ENCODE measurements at places on chromosomes 11 and 22.

DNA sequence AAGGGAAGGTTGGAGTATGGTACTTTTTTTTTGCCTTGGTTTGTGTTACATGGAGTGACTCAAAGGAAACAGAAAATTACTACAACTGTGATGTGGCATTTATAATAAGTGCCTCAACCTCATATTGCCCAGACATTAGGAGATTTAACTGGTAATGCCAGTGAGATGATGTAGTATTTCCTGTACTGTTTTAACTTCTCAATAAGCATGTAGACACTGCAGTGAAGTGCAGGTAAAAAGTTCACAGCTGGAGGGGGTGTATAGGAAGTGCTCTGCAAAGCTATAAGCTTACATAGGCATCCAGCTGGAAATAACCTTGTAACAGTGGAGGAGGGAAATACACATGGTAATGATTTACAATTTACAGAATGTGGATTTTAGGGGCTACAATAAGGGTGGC lies 138.2 kb upstream of the MTMR2 start:
- no peak for DNase-seq

GRCh38 chr22:34080433-34080832 lies 160.2 kb upstream of the LARGE1 start:
- DNase-seq: no peak

DNA sequence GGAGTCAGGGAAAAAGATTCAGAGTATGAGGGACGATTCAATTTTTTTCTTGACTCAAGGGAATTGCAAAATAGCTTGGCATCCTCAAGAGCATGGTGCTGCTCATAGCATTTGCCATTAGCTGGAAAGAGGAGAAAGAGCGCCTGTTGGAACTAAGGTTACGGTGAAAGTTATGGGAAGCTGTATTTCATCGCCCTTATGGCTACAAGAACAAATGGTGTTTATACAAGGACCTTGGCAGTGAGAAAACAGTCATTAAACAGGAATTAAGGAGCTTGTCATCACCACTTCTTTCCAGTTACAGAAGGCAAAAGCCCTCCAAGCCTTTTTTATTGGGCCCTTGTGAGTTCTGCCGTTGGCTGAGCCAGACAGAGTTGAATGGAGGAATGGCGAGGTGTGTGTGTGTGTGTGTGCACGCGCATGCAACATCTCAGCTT lies 74.2 kb downstream of the ALX4 start:
- DNase-seq: no peak

DNA sequence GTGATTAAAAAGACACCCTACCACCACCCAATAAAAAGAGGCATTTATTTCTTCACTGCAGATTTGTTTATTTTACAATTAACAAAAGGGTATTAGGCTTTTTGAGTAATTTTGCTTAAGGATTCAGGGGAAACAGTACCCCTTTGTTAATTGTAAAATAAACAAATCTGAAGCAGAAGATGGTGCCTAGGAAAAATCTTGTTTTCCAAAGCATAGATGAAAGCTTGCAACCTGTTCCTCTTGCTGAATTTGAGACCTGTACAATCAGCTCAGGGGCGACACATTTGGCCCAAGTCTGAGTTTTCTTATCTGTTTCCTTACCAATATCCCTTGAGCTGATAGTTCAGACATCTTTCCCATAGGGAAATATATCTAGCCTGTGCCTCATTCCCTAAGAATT lies 171.9 kb downstream of the GRIA4 start:
- DNase-seq: no peak

DNA sequence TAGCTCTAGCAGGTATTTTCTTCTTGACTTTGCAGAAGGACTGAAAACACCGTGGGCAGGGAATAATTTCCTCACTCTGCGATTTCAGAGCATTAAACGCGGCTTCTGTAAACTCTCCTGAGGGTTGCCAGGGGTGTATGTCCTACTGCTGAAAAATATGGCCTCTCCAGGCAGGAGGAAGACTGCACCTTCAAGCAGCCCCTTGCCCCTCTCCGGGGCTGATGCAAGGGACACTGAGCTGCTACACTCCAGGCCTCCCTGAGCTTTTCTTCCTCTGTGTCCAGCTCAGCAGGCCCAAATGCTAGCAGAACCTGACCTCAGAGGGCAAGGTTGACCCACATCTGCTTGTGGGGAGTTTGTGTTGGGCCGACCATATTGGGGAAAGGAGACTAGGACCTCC lies 2.2 kb downstream of the CD6 start:
- no peak for DNase-seq

DNA sequence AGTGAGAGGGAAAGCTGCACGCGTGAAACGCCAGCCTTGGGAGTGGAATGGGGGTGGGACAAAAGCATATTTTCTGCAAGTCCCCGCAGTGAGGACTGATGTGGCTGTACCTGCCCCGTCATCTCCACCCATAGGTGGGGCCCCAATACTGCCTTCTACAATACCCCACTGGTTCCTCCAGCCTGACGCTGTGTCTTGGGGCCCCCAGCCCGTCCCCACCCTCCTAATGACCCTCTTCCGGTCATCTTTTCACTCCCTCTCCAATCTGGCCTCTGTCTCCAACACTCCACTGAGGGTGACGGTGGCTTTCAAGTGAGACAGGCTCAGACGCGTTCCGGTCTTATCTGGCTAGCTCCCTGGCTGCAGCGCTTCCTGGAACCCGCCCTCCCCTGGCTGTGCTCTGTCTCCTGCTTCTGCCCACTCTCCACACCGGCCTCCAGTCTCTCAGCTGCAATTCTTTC lies 104.2 kb downstream of the MICAL3 start:
- no peak for DNase-seq

DNA sequence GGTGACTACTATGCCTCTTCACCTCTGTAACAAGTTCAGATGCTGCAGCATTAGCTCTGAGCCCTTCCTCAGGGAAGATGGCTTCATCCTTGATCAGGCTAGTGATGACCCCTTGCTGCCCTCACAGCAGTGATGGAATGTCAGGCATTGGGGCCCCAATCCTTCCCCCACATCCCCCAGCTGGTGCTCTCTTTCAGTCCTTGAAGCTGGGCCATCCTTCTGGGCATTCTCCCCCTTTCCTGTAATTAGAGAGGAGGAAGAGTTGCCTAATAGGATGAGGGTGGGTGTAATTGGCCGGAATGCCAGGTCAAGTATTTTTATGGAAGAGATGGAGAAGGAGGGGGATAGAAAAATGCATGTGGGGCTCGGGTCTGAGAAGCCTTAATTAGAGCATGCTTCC lies 62.6 kb downstream of the TRAF6 start:
- DNase-seq: no peak

GRCh38 chr11:110430267-110431050 lies 711 bp downstream of the FDX1 start:
- no peak for DNase-seq

DNA sequence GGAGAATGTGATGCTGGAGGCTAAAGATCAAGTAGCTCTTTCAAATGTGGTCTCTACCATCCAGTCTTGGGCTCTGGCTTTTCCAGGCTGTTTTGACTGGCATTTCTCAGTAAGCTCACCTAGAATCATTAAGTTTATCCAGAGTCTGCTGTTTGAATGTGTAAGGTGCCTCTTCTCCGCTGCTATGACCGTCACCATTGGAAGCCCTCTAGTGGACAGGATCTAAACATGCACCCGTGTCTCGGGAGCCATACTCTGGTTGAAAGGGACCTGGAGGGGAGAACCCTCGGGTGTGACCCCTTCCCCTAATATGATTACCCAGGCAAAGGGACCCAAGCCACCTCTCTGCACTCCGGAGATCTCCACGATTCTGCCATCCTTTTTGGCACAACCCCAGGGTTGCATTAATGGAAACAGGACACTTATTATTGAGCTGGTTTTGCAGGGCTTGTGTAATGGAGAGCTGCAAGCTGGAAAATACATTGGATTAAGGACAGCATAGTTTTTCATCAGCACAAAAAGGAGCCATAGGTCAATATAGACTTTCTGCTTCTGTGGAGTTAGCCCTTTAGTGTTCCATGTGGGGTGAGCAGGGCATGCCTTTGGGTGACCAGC lies 191.0 kb upstream of the LARGE1 start:
- no peak for DNase-seq

DNA sequence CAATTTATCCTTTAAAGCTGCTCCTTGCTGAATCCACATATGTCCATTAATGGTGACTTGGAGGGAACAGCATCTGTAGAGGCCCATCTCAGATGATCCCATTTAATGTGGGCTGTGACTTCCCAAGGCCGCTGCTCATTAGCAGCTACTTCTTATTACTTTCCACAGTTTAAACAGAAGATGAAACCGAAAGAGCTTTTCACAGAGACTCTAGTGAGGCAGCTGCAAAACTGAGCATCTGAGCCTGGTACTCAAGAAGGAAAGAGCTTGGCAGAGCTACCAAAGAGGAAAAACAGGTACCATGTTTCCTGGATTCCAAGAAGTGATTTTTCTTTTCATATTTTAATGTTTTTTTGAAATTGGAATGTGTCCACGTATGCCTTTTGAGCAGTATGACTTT lies 110.5 kb upstream of the NARS2 start:
- DNase-seq: no peak

GRCh38 chr11:70530010-70530409 lies 131.7 kb downstream of the CTTN start:
- DNase-seq: no peak

DNA sequence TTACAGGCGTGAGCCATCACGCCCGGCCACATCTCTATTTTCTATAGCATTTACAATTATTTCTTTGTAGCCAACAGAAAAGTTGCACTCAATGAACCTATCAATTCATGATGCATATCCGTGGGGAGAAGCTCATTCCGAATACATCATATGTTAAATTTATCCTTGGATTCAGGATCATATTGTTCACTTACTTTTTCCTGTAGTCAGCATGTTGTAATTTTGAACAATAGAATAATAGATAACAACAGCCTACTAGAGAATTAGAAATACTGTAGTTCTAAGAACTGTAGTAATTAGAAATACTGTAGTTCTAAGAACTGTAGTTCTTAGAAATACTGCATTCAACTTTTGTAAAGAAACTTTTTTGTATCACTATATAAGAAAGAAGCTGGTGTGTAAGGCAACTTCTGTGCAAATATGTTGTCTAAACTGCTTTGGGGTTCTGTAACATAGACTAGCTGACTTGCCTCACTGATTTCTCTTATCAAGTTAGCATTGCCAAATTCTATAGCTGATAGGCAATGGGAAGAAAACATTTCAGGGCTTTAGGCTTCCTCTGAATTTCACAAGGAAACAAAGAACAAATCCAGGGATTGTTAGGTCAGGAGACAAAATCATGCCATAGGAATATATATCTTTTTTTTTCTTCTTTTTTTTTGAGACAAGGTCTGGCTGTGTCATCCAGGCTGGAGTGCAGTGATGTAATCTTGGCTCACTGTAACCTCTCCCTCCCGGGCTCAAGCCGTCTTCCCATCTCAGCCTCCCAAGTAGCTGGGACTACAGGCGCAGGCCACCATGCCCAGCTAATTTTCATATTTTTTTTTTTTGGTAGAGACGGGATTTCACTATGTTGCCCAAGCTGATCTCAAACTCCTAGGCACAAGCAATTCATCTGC lies 91.9 kb downstream of the CSTPP1 start:
- DNase-seq: no peak

GRCh38 chr22:48520207-48520606 lies 1307.5 kb downstream of the BRD1 start:
- DNase-seq: no peak

DNA sequence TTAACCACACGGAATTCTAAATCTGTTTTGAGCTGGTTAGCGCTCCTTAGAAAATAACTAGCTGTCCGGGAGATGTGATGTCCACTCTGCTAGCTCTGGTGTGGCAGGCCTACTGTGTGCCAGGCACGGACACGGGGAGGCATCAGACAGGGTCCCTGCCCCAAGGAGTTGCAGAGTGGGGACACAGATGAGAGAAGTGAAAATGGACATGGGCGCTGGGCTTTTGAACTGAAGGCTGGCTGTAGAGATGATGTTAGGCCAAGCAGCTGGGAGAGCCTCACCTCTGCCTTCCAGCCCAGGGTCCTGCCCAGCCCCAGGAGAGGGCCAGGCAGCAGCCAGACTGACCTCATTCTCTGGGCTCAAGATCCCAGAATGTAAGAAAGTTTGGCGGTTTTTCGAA lies 368.6 kb downstream of the CTTN start:
- no peak for DNase-seq

DNA sequence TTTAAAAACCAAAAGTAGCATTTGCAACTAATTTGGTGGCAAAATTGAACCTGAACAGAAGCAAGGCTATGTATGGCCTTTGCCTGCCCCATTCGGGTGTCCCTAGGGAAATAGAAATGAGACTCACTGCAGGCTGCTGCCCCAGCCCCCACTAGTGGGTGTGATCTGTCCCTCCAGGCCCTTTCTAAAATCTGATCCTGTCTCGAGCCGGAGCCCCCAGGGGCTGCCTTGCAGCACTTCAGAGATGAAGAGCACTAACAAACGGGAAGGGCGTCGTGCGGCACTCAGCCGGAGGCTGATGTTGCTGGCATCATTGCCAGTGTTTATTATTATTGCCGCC lies 43.2 kb downstream of the CD82 start:
- no peak for DNase-seq

DNA sequence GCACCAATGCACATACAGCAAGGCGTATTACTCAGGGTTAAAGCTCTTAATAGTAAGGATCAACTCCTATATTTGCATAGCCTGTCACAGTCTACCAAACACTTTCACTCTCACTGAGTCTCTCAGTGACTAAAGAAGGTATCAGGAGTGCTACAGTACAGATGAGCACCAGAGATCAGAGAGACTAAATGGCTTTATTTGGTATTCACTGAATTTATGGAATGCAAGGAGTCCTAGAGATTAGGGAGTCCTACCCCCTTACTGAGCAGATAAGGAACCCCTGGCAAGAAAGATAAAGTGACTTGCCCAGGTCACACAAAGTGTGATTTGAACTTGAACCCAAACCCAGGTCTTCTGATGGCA lies 396.4 kb upstream of the CCDC90B start:
- no peak for DNase-seq

DNA sequence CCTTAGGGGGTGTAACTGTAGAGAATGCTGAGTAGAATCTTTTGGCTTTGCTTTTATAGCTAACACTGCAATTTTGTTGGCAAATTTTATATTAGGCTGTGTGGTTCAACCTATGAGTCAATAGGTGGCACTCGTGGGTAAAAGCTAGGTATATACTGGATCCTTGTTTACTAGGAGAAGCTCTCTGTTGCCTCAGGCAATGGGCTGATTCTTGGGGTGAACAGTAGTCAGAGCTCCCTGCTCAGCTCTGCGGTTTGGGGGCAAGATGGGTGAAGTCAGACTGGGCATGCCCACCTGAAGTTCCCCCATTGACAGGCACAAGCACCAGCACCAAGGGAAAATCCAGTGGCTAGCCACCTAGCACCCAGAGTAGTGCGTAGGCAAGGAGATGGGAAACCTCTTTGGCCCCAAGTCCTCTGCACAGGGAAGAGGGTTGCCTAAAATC lies 238.7 kb downstream of the FAM181B start:
- DNase-seq: no peak

GRCh38 chr11:113278925-113279324 lies 35.5 kb upstream of the TTC12 start:
- DNase-seq: no peak

Data from activated CD4-positive, CD25-positive, alpha-beta regulatory T cell (primary cell).